ENCODE measurements at places on chromosomes 5 and 9.

DNA sequence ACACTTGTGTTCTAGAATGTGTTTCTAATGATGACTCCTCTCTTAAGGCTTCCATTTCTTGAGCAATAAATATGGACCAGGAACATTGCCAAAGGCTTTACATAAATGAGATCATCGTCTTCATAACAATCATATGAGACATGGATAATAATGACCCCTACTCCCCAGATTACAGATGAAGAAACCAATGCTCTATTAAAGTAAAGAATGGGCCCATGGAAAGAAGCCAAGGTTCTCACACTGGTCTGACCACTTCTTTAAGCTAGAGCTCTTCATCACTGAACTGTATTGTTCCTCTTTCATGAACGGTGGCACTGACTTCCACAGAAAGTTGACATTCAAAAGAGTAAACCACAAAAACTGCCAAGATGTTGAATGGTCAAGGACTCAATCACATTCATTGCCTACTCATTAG is 65.3 kb downstream of the MARCHF3 start:
- DNase-seq = no peak

DNA sequence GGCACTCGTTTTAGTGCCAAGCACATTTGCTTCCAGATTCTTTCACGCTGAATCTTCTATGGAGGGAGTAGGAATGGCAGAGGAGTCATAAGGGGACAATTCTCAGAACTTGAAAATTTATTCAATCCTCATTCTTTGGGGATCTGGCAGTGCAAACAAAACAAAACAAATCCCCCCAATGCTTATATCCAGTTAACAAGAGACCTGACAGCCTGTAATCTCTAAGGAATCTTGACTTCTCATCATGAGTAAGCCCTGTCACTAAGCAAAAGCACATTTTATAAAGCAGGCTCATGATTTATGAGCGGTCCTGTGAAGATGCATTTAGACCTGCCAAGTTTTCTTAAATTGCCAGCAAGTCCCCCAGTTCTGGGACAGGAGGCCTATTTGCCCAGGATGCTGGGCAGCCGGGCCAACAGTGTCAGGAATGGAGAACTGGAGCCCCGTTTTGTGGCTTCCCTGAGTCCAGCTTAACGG is 513.9 kb downstream of the CTNND2 start:
- no peak for DNase-seq

DNA sequence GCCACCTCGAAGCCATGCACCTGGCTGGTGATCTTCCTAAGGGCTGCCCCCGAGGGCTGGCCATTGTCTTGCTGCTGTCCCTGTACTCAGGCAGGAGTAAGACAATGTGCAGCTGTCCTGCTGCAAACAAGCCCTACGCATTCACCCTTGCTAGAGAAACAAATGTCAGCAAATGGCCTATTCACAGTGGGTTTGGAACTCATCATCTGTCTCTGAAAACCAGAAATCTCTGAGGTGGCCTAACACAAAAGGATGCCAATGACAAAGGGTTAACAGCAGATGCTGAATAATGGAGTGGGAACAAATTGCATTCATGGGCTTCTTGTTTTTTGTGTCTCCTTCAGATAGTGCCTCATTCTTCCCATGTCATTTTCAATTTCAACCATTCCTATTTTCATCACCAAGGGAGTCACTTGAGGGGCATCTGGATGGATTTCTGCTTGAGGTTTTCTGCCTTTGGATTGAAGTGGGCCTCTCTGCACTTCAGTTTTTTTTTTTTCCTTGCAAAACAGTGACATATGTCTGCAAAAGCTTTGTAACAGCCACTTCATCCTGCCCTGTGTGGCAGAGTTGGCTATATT is 261.6 kb upstream of the VLDLR start:
- DNase-seq = no peak

GRCh38 chr5:19734776-19735175 is 253.2 kb downstream of the CDH18 start:
- no peak for DNase-seq

- no peak for DNase-seq
Observed at GRCh38 chr5:963673-964531, 44.7 kb upstream of the NKD2 start.

DNA sequence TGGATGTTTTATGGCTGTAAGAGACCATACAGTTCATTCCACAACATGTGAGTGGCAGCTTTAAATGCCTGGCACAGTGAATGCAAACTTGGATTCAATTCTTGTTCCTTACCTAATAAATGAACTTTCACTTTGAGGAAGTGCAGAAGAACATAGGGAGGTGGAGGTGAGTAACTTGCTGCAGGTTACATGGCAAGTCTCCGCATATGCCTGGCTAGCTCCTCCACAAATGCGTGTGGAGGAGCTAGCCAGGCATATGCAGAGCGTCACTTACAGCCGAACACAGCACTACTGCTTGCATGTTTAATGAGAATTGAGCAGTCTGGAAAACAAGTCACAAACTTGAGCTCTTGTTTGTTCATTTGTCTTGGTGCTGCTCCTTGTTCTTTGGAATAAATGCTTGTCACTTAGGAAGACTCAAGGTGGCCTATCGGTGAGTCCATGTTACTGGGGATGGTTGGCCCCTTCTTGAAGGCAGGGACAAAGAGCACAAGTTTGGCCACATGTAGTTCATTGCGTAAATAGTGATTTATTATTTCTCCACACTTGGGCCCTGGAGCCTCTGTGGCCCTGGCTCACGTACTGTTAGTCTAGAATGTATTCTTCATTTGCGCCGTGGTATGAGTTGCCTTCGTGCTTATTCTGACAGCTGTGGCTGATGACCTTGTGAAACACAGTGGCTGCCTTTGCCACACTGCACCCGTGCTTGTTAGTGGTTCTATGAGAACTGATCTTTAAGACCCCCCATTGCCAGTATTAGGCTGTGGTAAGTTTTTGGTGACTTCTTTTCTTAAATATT is 3.1 kb downstream of the ISOC1 start:
- DNase-seq = no peak

DNA sequence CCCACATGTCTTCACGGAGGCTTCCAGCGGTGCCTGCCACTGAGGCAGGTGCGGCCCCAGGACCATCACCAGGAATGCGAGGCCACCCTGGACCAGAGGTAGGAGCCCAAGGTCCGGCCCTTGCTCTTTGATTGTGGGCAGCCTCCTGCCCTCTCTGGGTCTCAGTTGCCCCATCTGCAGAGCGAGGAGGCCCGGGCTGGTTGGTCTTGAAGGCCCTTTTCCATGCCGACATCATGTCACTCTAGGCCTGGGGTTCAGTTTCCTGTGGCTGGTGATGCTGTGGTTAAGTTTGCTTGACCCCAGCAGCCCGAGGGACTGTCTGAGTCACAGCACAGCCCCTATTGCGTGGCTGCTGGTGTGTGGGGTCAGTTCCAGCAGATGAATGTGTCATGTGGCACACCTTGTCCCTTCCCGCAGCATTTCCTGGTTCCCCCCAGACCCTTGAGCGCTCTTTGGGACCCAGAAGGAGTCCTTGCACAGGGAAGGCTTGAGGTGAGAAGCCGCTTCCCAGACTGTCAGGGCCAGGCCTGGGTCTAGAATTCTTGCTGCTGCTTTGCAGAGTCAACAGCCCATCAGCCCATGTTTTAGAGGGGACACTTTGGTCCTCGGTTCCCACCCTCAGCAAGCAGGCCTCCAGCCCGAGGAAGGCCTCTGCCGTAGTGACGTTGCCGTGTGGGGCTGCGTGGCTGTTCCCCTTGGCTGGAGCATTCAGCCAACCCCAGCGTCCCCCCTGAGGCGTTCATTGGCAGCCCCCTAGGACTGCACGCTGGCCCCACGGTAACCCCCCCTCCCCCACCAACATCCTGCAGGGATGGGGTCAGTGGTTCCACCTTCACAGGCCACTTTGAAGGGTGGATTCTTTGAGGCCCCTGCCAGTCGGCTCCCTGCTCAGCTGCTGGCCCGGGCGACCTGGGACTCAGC is 31.0 kb upstream of the HMCN2 start:
- no peak for DNase-seq

DNA sequence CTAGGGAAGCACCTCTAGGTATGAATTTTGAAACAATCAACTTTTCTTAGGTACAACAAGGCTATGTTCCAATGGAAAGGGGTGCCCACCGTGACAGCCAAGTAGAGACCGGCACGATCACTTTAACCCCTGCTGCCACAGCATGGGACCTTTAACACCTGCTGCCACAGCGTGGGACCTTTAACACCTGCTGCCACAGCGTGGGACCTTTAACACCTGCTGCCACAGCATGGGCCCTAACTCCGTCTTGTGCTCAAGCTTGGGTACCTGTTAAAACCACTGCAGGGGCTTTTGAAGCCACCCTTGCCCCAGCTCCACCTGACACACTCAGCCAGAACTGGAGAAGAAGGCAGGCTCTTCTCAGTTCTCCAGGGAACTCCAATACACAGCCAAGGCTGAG is 18.2 kb upstream of the MXD3 start:
- DNase-seq = no peak

DNA sequence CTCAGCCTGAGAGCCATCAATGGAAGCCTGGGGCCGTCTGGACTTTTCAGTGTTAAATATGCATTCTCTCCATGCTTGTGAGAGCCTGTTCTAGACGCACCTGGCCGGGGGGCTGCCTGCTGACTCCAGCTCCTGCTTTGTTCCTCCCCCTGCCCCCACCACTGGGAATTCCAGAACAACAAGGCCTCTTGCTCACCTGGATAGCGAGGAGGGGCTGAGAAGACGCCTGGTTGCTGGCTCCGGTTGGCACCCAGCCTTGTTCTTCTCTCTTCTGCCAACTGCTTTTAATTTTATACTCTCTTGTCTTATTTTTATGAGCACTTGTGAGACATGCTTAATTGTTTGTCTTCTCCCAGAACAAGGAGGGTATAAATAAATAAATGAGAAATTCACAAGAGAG is 15.0 kb upstream of the RAPGEF1 start:
- DNase-seq = no peak

DNA sequence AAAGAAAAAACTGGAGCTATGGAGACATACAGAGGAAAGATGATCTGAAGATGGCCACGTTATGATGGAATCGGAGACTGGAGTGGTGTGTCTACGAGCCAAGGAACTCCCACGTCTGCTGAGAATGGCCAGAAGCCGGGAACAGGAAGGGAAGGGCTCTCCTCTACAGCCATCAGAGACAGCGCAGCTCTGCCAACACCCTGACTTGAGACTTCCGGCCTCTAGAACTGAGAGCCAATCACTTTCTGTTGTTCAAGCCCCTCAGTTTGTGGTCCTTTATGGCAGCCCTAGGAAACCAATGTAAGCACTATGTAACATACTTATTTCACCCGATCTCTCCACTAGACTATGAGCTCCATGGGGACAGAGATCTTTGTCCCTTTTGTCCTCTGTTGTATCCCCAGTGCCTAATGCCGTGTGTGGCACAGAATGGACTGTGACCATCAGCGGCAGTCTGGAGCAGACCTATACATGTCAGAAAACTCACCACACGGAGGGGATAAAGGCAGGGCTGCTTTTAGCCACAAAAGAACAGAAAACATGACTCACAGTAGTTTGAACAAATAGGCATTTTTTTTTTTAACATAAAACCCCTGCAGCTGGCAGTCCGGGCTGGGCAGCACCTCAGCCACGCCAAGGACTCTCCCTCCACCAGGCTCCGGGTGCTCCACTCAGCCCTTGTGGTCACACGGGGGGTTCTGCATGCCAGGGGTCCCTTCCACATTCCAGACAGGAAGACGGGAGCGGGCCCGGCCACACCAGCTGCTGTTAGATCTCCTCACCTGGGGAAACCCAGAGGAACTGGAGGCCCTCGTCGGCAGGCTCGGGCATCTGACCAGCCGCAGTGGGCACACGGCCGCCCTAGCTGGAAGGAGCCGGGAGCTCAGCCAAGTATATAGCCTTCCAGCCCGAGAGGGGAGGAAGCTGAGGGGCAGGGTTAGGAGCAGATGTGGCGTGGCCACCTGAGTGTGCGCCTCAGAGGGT is 16.1 kb upstream of the MXD3 start:
- no peak for DNase-seq

DNA sequence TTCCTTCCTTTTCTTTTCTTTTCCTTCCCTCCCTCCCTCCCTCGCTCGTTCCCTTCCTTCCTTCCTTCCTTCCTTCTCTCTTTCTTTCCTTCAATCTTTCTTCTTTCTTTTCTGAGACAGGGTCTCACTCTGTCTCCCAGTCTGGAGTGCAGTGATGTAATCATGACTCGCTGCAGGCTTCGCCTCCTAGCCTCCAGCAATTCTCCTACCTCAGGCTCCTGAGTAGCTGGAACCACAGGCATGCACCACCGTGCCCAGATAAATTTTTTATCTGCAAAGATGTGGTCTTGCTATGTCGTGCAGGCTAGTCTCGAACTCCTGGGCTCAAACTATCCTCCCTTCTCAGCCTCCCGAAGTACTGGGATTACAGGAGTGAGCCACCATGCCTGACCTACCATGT is 81.4 kb downstream of the SPATA31C2 start:
- no peak for DNase-seq

- no peak for DNase-seq
Observed at GRCh38 chr5:98130261-98131035, 643.0 kb upstream of the RGMB start.

DNA sequence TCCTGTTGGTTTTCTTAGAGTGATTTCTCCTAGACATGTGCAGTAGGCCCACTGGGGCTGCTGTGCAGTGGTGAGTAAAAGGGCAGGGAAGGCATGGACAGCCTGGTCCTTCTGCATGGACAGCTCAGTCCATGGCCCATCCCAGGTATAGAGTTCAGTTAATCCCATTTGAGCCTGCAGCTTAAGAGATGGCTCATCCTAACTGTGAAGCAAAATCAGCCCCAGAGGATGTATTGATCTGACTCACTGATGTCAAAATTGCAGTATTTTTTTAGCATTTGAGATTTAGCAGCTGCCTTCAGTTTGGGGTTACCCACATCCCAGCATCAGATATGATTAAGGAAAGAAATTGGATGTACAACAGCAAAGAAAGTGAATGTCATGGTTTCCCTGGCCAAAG is 93.4 kb downstream of the PDE6A start:
- DNase-seq = no peak

DNA sequence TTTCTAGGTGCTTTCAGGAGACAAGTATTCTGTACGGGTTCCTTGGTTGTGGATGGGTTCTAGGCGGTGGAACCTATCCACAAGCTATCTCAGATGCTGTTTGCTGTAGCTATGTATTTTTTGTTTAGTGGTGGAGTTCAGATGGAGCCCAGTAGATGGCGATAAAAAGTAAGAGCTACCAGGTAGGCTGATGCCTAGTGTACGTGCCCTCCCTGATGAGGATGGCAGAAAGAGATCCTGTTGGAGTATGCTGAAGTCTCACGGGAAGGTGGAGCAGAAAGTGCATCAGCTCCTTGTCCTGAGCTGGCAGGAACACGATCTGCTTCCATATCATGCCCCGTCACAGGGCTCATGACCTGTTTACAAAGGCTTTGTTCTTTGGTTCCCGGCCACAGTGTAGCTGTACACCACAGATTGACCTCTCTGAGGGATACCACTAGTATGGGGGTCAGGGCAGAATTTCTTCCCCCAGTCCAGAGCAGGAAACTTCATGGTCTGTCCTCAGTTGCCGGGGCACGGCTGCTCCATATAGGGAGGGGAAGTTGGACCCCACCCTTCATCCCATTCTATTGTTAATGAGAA is 12.6 kb upstream of the UGT3A2 start:
- peak; percentile 10 for DNase-seq

Measured in activated CD4-positive, alpha-beta T cell treated with anti-CD3 and anti-CD28 coated beads for 24 hours (primary cell).